ENCODE measurements at places on chromosomes 2 and 18.

DNA sequence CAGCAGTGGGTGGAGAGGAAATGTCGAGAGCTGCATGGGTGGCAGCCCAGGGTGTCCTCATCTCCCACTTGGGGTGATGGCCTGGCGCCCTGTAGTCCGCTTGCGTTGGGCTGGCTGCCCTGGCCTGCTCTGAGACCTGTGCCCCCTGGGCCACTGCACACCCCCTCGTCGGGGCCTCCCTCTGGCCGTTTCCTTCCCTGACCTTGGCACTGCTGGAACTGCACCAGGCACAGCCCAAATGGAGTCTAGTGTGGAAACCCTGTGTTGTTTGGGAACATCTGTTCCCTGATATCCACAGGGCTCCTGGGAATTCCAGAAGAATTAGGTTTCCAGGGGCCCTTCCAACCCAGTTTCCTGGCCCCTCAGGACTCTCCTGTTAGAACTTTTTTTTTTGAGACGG lies 13.9 kb downstream of the EFHD1 start:
- DNase-seq, result no peak

- no peak for DNase-seq
Observed at GRCh38 chr2:175156534-175156933, 11.5 kb downstream of the ATF2 start.

DNA sequence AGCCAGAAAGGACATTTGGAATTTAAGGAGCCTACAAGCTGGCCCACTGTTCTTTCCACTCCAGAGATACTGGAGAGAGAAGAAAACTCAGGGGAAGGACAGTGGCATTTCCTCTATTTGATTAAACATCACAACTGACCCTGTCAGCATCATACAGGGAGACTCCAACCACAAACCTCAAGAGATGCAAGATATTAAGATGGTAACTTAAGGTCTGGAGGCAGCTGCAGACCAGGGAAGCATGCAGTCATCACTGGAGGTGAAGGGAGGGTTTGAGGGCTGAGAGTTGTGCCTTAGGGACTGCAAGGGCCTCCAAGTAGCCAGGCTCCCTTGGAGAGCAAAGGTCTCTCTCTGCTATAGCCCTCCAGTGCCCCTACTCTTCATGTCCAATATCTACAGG lies 67.4 kb downstream of the RNF152 start:
- DNase-seq, result no peak

DNA sequence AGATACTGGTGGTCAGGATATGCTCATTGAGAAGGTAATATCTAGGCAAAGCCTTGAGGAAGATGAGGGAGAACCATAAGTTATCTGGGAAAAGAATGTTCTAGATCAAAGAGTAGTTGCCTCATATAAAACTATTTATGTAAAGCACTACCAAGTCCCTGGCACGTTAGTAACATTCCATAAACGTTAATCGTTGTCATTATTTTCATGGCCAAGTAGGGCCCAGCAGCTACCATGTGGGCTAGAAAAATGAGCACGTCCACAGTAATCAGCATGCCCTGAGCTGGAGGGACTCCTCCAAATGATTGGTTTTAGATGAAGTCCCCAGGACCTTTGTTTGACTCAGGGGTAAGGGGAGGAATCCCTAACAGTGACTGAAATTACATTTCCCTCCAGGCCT lies 32.7 kb upstream of the AFTPH start:
- DNase-seq, result no peak

- DNase-seq, result no peak
Observed at GRCh38 chr2:235144291-235144690, 192.5 kb downstream of the SH3BP4 start.

DNA sequence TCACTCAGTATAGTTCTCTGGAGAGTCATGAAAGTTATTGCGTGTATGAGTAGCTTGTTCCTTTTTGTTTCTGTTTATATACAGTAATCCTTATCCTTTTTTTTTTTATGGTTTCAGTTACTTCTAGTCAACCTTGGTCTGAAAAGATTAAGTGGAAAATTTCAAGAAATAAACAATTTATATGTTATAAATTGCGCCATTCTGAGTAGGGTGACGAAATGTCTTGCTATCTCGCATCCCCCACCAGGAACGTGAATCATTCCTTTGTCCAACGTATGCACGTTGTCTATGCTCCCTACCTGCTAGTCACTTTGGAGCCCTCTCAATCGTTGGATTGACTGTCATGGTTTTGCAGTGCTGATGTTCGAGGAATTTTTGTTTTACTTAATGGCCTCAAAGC lies 60.4 kb downstream of the FAM117B start:
- no peak for DNase-seq

DNA sequence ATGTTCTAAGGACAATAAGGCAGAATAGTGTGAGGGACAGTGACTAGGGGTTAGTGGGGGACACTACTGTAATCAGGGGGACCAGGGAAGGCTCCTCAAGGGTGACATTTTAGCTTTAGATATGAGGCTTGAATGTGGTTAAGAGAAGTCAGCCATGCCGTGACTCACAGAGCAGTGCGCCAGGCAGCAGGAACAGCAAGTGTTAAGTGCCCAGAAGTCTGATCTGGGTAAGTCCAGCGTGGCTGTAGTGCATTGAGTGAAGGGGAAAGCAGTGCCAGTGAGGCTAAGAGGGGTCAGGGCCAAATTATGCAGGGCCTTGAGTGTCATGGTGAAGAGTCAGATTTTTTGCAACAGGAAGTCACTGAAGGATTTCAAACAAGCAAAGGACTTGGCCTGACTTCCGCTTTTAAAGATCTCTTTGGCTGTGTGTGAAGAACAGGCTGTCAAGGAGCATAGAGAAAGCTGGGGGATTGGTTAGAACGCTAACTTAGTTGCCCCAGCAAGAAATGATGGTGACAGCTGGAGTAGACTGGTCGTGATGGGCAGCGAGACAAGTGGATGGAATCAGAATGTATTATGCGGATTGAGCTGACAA lies 151.5 kb downstream of the MSH2 start:
- DNase-seq, result no peak

DNA sequence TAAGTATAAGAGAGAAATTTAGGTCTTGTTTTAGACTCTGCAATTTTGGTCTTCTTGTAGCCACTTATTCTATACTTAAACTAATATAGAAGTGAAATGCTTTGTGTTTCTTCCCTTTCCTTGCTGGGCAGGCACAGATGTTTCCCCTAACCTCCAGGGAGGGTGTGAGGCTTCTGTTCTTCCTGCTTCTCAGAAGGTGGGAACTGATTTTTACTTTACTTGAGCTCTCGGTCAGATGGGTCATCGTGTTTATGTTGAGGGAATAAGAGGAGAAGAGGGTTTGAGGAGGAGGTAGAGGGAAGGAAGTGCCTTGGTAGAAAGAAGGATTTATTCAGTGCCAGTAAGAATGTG lies 92.5 kb upstream of the CXCR4 start:
- no peak for DNase-seq

DNA sequence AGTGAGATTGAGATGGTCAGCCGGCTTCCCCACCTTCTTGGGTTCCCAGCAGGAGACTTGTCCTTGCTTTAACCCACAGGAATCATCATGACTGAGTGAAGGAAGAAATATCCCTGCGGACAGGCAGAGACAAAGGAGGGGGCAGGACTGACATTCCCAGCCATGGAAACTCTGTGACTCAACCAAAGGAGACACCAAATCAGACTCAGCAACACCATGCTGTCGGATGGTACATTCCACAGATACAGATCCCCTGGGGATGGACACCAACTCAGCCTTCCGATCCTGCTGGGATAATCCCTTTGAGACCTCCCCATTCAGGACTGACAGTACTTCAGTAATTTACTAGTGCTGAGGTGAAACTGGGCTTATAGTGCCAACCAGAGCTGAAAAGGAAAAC lies 518.3 kb downstream of the XIRP2 start:
- DNase-seq, result no peak

- no peak for DNase-seq
Observed at GRCh38 chr2:109466674-109467575, 146.8 kb downstream of the SEPTIN10 start.

DNA sequence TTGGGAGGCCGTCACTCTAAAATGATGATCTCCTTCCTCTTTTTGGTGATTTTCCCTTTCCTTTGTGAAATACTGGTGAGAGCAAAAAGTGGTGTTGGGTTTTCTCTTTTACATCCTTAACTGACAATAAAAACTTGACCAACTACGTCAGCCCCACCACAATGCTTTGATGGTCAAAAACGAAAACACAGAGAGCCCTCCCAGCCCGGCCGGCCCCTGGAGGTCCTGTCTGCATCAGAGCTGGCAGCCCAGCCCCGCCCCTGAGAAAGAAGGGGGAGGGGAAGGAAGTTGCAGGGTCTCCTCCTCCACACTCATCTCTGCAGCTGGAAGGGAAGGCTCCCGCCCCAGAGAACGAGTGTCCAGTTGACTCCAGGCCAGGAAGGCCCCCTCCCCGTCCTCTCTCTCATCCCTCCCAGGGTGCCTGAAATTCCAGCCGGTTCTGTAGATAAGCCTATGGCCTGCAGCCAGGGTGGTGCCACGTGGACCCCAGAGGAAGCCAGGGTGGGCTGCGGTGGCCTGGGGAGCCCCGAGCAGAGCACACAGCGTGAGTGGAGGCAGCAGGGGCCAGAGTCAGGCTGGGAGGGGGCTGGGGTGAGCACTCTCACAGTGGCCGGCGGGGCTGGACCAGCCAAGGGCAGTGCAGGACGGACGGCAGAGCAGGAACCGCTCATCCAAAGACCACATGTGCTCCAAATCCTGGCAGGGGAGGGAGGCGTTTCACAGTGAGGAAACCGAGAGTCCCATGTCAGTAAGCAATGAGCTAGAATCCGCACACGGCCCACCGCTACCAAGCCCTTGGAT lies 19.8 kb downstream of the BIN1 start:
- no peak for DNase-seq

DNA sequence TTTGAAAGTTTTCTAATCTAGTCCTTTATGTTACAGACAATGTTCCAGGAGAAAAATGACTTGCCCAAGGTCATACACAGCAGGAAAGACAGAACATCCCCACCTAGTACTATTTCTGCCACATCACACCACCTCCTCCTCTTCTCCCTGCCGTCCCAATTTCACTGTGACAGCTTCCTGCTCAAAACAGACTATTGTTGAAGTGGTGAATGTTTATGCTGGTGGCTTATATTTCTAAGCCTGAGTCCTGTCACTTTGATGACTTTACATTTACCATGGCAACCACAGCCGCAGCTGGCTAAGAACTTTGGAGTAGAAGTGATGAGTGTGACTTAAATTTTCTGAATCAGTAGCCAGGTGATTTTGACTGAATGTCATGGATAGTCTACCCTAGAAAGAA lies 10.0 kb downstream of the GALNT5 start:
- DNase-seq, result no peak

GRCh38 chr2:156215656-156216055 lies 116.9 kb downstream of the NR4A2 start:
- DNase-seq, result no peak

DNA sequence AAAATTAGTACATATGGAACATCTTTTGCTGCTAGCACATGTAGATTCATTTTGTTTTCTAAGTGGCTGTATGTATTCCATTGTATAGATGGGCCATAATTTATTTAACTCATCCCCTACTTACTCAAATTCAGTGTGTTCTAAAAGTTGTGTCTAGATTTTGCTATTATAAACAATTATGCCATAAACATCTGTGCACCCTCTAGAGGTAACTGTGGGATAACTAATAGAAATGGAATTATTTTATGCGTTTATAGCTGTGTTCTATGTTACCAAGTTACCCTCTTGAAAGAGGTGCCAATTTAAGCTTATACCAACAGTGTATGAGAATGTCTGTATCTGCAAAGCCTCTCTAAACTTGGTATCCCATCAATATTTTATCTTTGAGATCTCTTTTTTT lies 100.4 kb downstream of the MMADHC start:
- DNase-seq, result no peak

- no peak for DNase-seq
Observed at GRCh38 chr2:2663401-2664036, 332.4 kb upstream of the MYT1L start.

- DNase-seq, result no peak
Observed at GRCh38 chr2:163405298-163405697, 330.5 kb downstream of the FIGN start.

GRCh38 chr2:209938906-209939305 lies 63.5 kb upstream of the RPE start:
- DNase-seq, result no peak

- DNase-seq, result no peak
Observed at GRCh38 chr2:235591921-235592320, 98.1 kb downstream of the AGAP1 start.

GRCh38 chr2:183260527-183260926 lies 136.3 kb downstream of the NUP35 start:
- DNase-seq, result no peak

- DNase-seq, result no peak
Observed at GRCh38 chr2:191019376-191019775, 5.4 kb upstream of the STAT1 start.

DNA sequence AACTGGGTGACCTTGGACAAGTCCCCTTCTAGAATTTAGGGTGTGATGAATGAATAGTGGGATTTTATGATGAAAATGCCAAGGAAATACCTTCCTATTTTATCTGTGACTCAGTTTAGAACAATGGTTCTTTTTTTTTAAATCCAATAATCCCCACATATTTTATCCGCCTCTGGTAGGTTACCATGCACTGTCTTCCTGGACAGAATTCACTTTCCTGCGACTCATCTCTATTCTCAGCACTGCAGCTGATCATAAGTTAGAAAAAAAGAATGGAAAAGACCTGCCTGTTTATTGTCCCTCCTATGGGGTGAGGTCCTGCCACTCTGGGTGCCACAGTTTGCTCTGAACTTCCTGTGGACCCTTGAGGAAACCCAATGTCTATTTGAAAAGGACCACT lies 73.1 kb downstream of the IRS1 start:
- DNase-seq, result no peak

DNA sequence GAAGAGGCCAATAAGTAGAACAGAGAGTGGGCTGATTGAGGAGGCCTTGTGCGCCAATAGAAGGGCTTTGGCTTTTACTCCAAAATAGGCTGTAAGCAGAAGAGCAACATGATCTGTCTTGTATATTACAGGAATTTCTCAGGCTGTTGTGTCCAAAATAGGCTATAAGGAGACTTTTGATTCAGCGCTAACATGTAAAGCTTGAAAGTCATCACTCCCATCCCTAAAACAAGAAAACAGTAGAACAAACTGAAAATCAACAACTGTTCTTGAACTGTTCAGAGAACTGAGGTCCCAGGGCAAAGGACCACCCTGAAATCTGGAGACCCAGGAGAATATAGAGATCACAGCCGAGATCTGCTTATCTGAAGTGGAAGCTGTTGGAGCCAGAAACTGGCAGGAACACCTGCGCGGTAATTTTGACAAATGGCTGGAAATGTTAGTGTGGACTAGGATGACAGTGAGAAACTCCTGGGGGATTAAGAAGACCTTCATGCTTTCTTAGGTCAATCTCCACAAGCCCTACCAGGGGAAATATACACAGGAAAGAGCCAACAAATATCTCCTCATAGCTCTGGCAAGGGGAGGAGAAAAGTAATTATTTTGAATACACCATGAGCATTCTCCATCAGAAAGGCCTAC lies 258.6 kb downstream of the RBM43 start:
- DNase-seq, result no peak

All from stimulated activated CD4-positive, alpha-beta T cell treated with anti-CD3 and anti-CD28 coated beads, Interleukin-2, amount 100 ng/mL, for 24 hours (primary cell).